Smooth muscle cell of the pulmonary artery (primary cell): ENCODE measurements at places on chromosomes 3 and 15. TPM values are rescaled to one million over a fixed set of nuclear protein-coding genes. Genes with fewer than 3 reads are reported as not detected.

The RAD51 gene
- 1.4 and 1.8 TPM in 2 replicates for total RNA-seq

The CHST13 gene
- not detected in 2 replicates for total RNA-seq

The SLC9C1 gene
- 0.20 and 0.43 TPM in 2 replicates for total RNA-seq

The C3orf52 gene
- total RNA-seq = 2.5 and 13.6 TPM in 2 replicates

The SH3GL3 gene
- total RNA-seq = 0.07 and 0.20 TPM in 2 replicates

The GPR160 gene
- 0.13 and 0.26 TPM in 2 replicates for total RNA-seq

The DPPA4 gene
- total RNA-seq = under 0.01 TPM in 1 of 2 replicates, not detected in the other

The PAK2 gene
- total RNA-seq = 92.9 and 114 TPM in 2 replicates

The TASOR gene
- 68.7 and 93.8 TPM in 2 replicates for total RNA-seq

The OR5K2 gene
- total RNA-seq = not detected in 2 replicates

The PHLDB2 gene
- 78.1 and 101 TPM in 2 replicates for total RNA-seq

The ITGA11 gene
- total RNA-seq = 190 and 241 TPM in 2 replicates

The DNAH1 gene
- total RNA-seq = 4.2 and 5.5 TPM in 2 replicates

The P2RY13 gene
- total RNA-seq = not detected in 2 replicates

The PLA2G4D gene
- total RNA-seq = under 0.01 TPM in 1 of 2 replicates, not detected in the other

The ADGRG7 gene
- total RNA-seq = 0.07 TPM in 1 of 2 replicates, not detected in the other

The PIF1 gene
- total RNA-seq = 5.2 and 6.3 TPM in 2 replicates

The ATP13A5 gene
- total RNA-seq = not detected in 2 replicates

The CHRNA7 gene
- total RNA-seq = 0.43 and 1.2 TPM in 2 replicates

The FOXB1 gene
- not detected in 2 replicates for total RNA-seq

The DGKG gene
- total RNA-seq = 1.2 and 4.0 TPM in 2 replicates

The HTR3E gene
- not detected in 2 replicates for total RNA-seq

The XCR1 gene
- not detected in 2 replicates for total RNA-seq

The DUOX2 gene
- total RNA-seq = 0.03 TPM in 1 of 2 replicates, not detected in the other

The TNFAIP8L3 gene
- 6.9 and 7.4 TPM in 2 replicates for total RNA-seq

The LARP6 gene
- 51.3 and 52.6 TPM in 2 replicates for total RNA-seq

The ZNF860 gene
- 0.33 and 0.46 TPM in 2 replicates for total RNA-seq

The KNG1 gene
- not detected in 2 replicates for total RNA-seq

The HLTF gene
- total RNA-seq = 43.1 and 69.7 TPM in 2 replicates

The EPHA3 gene
- total RNA-seq = 0.99 and 6.7 TPM in 2 replicates

The UROC1 gene
- total RNA-seq = not detected in 2 replicates

The LRRIQ4 gene
- total RNA-seq = 0.07 TPM in 2 replicates

The GP9 gene
- total RNA-seq = not detected in 2 replicates

The TNK2 gene
- total RNA-seq = 11.5 and 18.4 TPM in 2 replicates

The GOLGA8S gene
- total RNA-seq = 0.07 and 0.10 TPM in 2 replicates

The ZNF385D gene
- total RNA-seq = 1.2 and 8.9 TPM in 2 replicates

The KIF23 gene
- 8.6 and 12.8 TPM in 2 replicates for total RNA-seq

The CCDC14 gene
- total RNA-seq = 32.9 and 37.1 TPM in 2 replicates

The HEMK1 gene
- total RNA-seq = 20.8 and 31.6 TPM in 2 replicates

The RRP9 gene
- 16.6 and 27.6 TPM in 2 replicates for total RNA-seq

The CADPS gene
- 0.17 and 3.3 TPM in 2 replicates for total RNA-seq

The NGLY1 gene
- 30.4 and 34.9 TPM in 2 replicates for total RNA-seq

The DNAJB11 gene
- 56.6 and 59.0 TPM in 2 replicates for total RNA-seq

The MME gene
- total RNA-seq = 42.0 and 623 TPM in 2 replicates

The TAGLN3 gene
- total RNA-seq = 0.26 and 3.5 TPM in 2 replicates

The EXD1 gene
- total RNA-seq = not detected in 2 replicates

The TUBGCP4 gene
- 15.4 and 18.4 TPM in 2 replicates for total RNA-seq

The ADAMTS9 gene
- 3.7 and 8.1 TPM in 2 replicates for total RNA-seq

The FBN1 gene
- 2,453 and 2,749 TPM in 2 replicates for total RNA-seq

The NR1I2 gene
- total RNA-seq = 0.20 and 0.23 TPM in 2 replicates

The BHLHE40 gene
- 56.2 and 77.0 TPM in 2 replicates for total RNA-seq

The AADACL2 gene
- total RNA-seq = not detected in 2 replicates

The PTPRG gene
- 59.8 and 72.5 TPM in 2 replicates for total RNA-seq

The LRRC58 gene
- total RNA-seq = 30.2 and 32.8 TPM in 2 replicates
